Cortex of kidney (tissue), 1 donor: ENCODE measurements at places on chromosomes 11 and 22.

DNA sequence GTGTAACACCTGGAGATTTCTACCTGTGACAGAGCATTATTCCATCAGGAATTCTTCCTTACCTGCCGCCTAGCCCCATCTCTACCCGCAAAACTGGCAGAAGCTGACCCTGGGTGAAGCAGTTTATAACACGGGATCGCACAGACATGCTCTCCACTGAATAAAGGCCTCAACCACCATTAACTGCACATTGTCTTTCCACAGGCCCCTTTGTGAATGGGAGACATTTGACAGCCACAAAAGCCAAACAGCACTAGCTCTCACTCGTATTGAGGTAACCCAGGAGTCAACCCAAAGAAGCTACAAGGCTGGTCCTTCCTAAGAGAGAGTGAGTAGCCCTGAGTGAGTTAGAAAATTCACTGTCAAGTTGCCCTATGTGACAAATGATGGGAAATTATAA is 135.6 kb downstream of the RCN1 start:
- DNase-seq: no peak

- DNase-seq: no peak
Measured at GRCh38 chr22:46119729-46120419, 30.5 kb upstream of the PPARA start.

GRCh38 chr22:22558972-22559603 is at the start of gene PRAME:
TSS of gene PRAME (minus strand) at chr22:22559265. CDS start at chr22:22556832, 2,433 bp downstream.
- DNase-seq: no peak

DNA sequence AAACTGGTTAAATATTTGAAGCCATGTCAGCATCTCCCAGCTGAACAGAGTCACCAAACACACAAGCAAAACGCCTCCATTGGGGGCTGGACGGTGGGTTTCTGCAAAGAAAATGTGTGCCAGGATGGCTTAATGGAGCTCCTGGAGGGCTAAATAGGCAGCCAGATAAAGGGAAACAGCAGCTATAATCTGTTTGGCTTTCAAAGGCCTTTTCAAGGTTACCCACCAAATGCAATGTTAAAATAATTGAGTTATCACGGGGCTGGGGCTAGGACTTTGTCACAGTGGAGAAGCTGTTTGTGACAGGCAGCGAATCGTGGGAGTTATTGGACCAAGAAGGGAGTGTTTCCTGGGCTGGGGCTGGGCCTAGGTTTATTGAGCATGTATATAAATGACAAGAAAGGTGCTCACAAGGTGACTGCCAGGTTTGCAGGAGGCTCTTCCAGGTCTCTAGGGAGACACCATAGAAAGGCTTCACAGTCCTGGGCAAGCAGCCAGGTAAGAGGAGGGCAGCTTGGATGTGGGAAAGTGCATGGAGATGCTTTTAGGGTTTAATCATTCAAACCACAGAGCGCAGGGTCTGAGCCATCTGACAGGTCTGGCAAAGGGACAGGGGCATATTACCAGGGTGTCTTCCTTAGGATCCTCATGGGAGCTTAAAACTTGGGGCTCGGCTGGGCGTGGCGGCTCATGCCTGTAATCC is 28.3 kb downstream of the GRIK4 start:
- DNase-seq: no peak
